ENCODE measurements at places on chromosomes 11 and 22.

DNA sequence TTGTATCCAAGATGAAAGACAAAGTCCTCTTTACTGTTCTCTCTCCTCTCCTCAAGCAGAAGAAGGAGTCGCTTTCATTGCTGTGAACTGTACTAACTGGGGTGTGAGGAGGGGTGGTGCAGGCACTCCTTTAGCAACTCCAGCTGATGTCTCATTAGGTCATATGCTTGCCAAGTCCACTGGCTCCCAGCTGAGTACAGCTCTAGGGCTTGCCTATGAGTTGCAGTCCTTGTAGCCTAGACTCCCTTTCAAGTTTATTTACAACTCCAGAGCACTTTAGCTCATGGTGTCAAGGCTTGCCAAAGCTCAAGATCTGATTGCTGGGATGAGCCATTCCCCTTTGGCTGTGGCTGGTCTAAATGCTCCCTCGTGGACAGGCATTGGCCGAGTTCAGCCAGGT, 55.1 kb upstream of the PDGFD start:
- DNase-seq = no peak

- no peak for DNase-seq
These were observed 115.4 kb downstream of the METTL15 start for GRCh38 chr11:28223577-28223976.

DNA sequence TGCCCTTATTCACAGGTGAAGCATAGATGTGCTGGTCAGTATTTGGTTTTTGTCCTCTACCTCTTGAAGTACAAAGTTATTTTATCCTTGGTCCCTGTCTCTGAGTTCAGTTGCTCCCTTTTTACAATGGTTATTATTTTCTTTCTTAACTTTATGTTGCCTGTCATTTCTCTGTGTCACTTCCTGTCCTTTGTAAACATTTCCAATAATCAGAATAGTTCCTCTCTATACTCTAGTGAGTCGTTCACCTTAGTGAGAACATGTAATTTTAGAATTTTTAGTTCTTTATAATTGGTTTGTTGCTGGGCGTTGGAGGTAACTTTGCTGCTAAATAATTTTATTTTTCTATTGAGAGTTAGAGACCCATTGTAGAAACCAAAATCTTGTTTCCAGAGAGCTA, 16.0 kb downstream of the CSTPP1 start:
- peak; percentile 41 for DNase-seq

DNA sequence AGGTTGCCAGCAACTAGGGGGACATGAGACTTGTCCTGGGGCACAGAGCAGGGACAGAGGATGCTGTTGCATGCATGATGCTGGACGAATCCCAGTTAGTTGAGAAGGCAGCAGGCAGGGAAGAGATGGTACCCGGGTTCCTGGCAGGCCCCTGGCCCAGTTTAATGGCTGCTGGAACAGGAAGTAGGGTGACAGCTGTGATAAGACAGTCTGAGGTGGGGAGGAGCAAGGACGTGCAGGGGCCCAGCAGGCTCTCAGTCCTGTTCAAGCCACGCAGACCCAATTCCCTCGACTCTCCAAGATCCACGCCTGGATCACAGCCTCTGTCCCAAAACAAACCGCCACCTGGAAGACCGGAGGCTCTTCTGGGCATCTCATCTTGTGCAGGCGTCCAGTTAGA, 32.0 kb downstream of the LRRC10B start:
- no peak for DNase-seq

DNA sequence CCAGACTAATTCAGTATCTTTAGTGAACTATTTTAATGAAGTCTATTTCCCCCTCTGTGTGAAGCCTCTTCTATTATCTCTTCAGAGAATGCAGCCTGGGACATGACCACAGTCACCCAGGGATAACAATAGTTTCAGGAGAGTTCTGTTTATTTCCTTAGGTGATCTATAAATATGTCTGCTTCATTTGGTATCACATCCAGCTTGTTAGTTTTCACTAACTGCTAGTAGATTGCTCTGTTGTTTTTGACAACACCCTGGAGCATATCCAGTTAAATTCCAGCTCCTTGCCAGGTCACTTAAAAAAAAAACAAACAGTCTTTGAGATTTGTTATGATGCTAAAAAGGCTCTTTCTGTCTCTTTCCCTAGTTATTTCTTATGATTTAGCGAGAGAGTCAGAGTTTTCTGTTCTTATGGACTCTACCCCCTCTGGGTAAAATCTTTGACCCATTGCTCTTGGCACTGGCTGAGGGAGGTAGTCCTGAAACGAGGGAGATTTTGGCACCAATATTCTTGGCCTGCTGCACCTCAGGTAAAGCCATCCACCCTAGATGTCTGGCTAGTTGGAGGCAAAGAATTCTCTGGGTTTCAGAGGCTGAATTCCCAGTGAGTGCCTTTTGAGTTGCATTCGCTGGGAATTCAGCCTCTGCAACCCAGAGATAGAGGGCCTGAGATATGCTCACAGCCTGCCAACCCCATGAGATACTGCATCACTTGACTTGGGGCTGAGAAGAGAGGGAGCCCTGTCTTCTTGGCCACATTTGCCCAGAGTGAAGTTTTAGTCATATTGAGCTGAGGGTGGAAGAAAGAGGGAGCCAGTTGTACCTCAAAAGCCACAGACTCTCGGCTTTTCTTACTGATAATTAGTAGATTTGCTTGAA, 159.1 kb downstream of the PGR start:
- DNase-seq = no peak

- DNase-seq = no peak
These were observed 1121.8 kb downstream of the TBC1D22A start for GRCh38 chr22:47884200-47884599.

- no peak for DNase-seq
These were observed 199.5 kb downstream of the MYO18B start for GRCh38 chr22:25941365-25941960.

DNA sequence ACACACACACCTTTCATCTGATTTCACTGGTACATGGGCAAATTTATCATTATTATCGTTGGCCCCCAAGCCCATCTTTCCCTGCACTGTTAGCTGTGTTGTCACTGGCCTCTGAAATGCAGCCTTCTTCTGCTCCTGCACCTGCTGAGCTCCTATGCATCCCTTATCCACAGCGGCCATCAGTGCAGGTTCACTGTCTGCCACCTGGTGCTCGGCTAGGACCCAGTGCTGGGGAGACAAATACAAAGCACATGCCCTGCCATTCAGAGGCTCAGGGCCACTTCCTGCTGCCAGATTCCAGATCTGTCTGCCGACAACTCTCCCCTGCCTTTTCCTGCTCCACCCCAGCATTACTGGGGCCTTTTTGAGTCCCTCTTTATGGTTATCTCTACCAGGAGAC, 1205.4 kb downstream of the TBC1D22A start:
- DNase-seq = no peak

DNA sequence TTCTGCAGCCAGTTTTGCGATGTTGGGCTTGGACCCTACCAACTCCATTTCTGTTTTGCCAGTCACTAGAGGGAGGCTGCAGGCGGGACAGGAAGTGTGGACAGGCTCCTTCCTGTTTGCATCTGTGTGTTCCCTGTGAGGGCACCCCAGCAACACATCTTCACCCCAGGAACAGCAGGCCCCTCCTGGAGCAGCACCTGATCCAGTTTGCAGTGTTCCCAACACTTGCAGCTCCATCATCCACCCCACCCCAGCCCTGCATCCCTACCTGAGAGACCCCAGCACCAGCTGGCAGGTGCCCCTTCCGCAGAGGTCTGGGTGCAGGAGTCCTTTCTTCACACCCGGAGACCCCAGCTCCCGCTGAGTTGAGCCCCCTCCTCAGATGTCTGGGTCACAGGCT, 7.4 kb upstream of the VSIG10L2 start:
- DNase-seq = no peak

GRCh38 chr11:116420770-116421528, 351.8 kb downstream of the BUD13 start:
- peak; percentile 19 for DNase-seq

- DNase-seq = peak; percentile 72
These were observed 24.3 kb upstream of the PICK1 start for GRCh38 chr22:38032681-38033521.

DNA sequence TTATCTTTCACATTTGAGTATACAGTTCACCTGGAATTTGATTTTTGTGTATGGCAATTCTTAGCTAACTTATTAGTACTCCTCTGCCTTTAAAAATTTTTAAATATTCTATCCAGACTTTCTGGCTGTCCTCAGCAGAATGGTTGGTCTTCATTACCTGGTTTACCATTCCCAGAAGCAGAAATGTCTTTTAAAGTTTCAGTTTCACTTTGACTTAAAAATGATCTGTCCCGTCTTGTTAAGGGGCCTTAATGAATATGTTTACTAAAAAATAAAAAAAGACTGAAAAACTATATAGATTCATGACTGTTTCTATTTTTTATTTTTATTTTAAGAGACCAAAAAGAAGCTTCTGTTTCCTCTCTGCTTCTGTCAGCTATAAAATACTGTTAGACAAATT, 70.5 kb upstream of the TNRC6B start:
- peak; percentile 15 for DNase-seq

DNA sequence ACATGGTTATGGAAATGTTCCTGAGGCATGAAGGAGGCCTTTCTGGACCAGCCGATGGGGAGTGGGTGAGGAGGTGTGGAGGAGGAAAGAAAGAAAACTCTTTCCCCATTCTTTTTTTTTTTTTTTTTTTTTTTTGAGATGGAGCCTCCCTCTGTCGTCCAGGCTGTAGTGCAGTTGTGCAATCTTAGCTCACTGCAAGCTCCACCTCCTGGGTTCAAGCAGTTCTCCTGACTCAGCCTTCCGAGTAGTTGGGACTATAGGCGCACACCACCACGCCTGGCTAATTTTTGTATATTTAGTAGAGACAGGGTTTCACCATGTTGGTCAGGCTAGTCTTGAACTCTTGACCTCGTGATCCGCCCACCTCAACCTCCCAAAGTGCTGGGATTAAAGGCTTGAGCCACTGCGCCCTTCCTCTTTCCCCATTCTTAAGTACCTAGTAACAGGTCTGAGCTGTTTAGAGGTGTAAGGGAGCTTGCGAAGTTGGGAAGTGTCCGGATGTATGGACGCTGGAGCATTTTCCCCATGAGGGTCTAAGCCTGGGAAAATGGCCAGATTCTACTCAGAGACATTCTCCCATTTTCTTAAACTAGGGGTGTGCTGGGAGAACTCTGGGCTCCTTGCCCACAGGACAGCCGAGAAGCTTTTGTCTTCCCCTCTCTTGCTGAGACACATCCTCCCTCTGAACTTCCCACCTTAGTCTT, 135.8 kb downstream of the TEAD1 start:
- peak; percentile 75 for DNase-seq

GRCh38 chr11:36048496-36049247, 104.8 kb downstream of the LDLRAD3 start:
- no peak for DNase-seq

- peak; percentile 69 for DNase-seq
These were observed 67.3 kb upstream of the NUP50 start for GRCh38 chr22:45096256-45096907.

DNA sequence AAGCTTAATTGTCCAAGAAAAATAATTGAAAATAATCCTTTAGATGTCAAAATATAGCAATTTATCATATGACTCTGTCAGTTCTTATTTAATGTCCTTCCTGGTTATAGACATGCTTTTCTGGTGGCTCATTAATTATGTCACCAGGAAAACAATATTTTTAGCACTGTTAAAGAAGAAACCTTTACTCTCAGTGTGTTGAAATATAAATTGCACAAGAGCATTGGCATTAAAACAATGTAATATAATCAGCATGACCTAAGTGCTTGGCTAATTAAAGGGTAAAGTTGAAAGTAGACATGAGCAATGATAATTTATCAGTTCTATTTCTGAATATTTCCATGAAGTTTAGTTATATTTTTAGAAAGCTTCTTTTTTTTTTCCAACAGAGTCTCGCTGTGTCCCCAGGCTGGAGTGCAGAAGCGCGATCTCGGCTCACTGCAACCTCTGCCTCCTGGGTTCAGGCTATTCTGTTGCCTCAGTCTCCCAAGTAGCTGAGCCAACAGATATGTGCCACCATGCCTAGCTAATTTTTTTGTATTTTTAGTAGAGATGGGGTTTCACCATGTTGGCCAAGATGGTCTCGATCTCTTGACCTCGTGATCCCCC, 232.3 kb downstream of the JRKL start:
- no peak for DNase-seq

Measured in ELR (cell line).